ENCODE measurements at places on chromosomes 12 and 14.

DNA sequence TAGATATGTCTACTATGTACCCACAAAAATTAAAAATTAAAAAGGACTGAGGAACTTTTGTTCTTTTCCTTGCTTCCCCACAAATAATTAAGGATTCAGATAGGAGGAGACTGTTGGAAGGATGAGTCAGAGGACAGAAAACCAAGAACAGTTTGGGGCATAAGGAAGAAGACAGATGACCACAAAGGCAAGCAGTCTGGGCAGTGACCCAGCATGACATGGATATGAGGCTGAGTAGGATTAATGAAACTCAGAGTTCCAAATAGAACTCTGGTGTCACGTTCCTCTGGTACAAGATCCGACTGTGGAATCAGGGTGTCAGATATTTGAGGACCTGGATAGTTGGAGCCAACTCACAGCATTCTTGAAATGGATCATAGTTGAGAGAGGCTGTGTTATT lies 89.3 kb upstream of the SLC38A4 start:
- DNase-seq = peak; percentile 92

DNA sequence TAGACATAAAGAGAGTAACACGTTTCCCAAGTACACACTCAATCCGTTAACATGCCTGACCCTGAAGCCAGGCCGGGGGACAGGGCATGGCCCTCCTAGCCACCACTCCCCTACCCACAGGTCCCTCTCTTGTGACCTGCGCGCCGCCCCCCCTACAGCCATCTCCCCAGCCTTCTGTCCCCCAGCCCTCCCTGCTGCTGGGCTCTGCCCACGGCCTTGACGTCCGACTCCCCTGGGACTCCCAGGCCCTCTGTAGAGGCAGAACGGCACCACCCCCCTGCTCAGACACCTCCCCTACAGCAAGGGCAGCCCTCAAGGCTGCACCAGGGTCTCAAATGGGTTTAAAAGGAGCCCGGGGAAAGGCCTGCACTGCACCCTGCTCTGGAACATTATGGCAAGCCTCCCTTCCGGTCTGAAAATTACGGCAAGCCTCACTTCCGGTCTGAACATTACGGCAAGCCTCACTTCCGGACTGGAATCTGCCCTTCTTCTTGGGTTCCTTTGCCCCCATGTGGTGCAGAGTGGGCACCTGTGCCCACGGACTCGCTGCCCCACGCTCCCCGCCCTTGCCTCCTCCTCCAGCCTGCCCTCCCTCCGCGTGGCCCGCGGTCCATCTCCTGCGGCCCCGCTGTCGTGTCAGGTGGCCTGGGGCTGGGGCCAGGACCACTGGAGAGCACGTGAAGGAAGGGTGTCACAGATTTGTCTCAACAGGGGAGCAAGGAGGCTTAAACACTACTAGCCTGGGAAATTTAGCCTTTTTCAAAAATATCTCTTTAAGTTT lies 77.6 kb downstream of the MOK start:
- DNase-seq = no peak

DNA sequence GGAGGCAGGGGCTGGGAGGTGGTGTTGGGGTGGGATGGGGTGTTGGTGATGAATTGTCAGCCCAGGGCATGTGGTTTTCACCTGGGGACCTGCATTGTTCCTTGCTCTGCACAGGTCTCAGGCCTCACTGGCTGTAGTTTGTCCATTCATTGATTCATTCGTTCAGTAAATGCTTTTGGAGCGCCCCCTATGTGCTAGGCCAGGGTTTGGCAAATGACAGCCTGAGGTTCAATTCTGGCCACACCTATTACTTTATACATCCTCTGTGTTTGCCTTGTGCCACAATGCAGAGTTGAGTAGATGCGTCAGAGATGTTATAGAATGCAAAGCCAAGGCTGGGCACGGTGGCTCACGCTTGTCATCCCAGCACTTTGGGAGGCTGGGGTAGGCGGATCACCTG lies 4.7 kb downstream of the ADCK1 start:
- no peak for DNase-seq

DNA sequence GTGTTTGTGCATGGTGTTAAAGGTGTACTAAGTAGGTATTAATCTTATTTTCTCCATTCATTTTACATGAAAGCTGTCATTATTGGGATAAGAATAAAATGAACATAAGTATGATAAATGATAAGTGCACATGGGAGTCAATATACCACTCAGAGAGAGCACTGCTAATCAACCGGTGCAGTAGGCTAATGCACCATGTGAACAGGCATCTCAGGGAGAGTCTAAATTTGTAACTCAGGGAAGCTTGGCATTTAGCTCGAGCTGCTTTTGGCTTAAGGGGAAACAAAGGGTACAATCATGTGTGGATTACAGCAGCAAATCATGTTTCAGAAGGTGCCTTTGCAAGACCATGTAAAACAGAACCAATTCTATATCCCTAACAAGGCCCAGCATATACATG lies 127.4 kb downstream of the MGST1 start:
- DNase-seq = no peak

DNA sequence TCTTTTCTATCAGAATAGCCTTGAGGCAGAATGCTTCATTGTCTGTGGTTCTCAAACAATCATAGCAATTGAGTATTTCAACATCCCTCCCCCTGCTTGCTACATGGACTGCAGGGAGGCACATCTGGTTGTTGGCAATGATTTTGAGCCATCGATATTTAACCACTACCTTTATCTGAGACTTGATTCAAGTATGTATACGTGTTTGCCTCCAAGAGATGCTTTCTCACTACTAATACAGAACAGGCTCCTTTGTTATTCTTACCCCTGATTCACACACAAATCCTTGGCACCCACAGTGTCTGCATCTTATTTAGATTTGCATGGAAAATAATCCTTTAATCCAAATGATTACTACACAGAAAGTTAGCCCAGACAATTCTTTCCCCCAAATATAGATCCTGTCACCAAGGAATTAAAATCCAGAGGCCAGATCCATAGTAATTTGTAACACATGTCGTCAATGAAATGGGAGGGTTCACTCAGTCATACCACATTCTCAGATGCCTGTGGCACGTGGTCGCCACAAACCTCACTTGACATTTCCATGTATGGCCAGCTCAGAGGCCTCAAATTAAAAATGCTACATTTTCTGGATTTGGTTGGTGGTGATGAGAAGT lies 199.3 kb downstream of the ITPR2 start:
- peak; percentile 47 for DNase-seq

- DNase-seq = peak; percentile 64
These were observed 27.3 kb upstream of the OSBPL8 start for GRCh38 chr12:76586764-76587395.

DNA sequence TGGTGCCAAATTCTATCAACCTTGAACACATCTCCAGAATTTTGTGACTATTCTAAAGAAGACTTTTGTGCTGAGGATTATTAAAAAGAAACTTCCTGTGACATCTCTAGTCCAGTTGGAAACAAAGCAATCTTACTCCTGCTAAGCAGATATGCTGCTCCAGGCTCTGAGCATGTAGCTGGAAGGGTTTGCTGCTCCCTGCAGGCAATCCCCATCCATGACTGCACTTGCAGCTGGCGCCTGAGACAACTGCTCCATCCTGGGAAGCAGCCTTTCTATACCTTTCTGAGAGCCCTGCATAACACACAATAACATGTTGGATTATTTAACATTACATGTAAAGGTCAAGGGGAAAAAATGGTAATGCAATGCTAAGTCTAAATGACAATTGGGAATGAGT lies 105.1 kb downstream of the NDUFA12 start:
- peak; percentile 18 for DNase-seq

- no peak for DNase-seq
These were observed 109.5 kb downstream of the TSPAN9 start for GRCh38 chr12:3186546-3187215.

Measured in muscle of leg (tissue), 16 donors.